T follicular helper cell (primary cell): ENCODE measurements at places on chromosomes 2 and 18.

DNA sequence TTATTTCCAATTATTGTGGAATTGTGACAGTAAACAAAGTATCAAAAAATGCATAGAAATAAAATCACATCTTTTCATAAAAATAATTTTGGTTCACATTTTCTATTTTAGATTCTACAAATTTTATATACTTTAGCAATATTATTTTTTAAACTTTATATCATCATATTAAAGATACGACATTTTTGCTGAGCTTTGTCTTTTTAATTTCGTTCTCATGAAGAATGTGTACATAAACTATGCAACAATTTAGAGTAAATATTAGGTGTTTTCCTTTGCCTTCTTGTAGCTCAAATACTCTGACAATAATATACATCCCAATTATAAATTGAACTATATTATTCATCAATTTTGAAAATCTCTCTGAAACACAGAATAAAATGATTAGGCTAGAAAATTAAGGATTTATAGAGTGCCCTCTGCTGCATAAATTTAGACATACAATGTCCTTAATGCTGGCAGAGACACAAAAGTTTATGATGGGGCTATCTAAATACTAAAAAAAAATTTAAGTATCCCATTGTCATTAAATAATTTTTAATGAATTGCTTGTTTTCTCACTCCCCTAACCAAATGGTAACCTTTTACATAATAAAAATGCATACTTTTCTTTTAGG, 45.7 kb downstream of the CCDC102B start:
- DNase-seq = no peak

DNA sequence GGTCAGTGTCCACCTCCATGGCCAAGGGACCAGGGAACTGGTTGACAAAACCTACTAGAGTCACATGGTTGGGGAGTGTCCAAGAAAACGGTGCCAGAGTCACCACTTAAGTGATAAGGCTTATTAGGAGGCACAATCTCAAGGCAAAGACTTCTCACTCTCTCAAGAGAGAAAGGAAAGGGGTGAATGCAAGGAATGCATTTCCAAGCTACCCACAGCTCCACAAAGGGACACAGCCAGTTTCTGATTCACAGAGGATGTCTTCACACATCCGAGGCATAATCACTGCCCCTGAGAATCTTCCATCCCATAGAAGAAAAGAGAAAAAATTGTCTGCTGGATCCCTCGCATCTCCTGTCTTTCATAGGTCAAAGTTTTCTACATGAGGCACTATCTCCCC, 269.3 kb downstream of the TNS1 start:
- no peak for DNase-seq

GRCh38 chr2:110638952-110639695, 38.7 kb downstream of the BUB1 start:
- no peak for DNase-seq

DNA sequence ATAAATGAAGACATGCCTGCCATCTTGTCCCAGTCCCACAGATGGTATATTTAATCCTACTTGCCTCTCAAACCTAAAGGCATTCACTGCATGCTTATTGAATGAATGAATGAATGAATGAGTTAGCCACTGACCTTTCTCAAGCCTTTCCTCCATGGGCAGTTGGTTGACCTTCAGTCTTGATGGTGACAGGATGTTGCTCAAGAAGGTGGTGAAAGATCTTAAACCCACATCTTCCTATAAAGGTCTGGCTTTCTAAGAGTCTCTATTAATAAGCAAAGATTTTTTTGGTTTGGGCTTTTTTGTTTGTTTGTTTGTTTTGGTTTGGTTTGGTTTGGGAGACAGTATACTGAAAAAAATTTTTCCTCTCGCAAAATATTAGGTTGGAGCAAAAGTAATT, 41.7 kb downstream of the KIAA2012 start:
- DNase-seq = no peak

- no peak for DNase-seq
Measured at GRCh38 chr2:83689402-83689801, 769.7 kb downstream of the SUCLG1 start.

DNA sequence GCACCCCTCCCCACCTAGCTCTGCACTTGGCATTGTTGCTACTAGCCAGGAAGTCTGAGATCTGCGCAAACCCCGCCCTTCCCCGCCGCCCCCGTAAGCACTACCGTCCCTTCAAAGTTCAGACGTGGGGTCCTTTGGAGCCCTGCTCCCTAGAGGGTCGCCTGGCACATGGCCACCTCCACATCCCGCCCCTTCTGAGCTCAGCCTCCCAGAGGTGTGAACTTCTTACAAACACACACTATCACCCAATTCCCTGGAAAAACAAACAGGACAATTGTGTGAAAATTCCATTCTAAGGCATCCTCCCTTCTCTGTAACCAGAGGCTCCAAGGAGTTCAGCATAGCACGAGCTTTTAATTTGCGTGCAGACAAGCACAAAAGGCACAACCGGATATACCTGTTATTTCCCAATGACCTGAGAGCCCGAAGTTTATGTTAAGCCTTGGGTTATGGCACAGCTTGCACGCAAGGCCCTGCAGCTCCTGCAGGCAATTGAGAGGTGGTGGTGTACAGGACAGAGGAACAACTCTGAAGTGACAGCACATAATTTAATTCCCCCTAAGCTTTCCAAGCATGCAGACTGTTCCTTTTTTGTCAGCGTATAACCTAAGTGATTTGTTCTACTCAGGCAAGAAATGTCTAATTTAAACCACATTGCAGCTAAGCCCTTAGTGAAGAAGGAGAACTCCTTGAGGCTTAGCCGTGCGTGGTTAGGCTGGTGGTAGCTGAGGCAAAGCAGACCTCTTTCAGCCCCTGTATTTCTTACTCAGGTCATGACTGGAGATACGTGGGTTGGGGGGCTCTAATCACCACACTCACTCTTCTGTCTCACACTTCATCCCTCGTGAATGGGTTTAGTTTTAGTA, 20.3 kb upstream of the CYP1B1 start:
- DNase-seq = no peak

- no peak for DNase-seq
Measured at GRCh38 chr18:49788327-49788898, 24.9 kb downstream of the ACAA2 start.

GRCh38 chr2:105569606-105570005, 170.8 kb upstream of the FHL2 start:
- no peak for DNase-seq

DNA sequence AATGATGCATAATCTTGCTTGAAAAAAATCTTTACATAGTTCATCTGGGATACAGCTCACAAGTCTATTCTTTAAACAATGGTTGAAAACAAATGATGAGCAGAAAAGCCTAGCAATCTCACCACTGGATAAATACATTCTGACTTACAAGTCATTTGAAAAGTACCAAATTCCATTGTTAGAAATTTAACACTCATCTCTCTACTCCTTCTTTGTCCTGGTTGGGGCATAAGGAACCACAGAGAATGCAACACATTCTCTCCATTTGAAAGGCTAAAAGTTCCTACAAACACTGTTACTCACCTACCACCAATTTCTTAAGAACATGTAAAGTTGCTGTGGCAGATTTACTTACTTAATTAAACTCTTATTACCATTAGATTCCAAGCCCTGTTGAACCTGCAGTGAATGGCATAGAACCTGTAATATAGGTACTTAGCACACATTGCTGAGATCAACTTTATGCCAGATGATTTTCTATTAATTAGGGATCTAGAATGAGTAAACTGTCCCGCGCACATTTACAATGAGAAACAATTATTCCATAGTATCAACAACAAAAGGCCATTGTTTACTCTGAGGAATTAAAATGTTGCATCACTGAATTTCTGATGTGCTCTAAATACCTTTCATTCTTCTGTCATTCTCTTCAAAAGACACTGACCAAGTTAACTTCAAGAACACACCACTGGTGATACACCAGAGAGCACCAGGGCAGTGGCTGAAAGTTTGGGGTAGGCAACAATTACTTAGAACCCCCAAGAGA, 69.6 kb downstream of the CABYR start:
- no peak for DNase-seq

DNA sequence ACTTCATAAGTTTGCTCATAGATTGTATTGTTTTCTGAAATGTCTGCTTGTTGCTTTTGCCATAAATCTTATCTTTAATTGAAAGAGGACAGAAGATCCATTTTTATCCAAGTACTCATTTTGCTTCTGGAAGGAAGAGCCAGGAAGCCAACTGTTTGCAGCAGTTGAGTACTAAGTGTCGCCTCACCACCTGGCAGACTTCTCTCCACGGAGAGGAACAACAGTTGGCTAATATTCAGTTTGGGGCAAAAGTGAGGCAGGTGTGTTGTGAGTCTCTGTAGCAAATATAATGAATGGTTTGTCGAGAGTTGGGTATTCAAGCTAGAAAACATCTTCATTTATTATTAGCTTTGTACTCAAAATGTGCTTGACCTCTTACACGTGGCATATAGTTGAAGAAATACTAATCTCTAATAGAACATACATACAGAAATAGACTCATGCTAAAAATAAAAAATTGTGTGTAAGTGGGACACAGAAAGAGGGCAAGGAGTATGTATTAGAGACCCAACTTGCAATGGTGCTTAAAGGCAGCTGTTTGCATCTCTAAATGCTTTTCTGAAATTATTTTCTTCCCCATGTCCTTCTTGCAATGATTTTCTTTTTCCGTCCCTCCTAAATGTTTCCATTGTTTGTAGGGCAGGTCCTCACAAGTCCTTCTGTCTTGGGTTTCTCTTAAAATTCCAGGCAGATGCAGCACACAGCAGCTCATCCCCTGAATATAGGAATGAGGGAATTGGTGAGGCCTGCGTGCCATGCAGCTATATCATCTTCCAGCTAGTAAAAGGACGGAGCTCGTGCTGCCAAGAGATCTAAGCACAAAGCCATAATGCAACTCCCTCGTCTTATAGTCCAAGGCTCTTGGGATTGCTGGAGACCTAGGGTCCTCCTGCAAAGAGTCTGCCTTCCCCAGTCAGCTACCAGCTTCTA, 44.8 kb upstream of the MAP3K20 start:
- no peak for DNase-seq

GRCh38 chr2:75311993-75312392, 112.7 kb upstream of the TACR1 start:
- no peak for DNase-seq

DNA sequence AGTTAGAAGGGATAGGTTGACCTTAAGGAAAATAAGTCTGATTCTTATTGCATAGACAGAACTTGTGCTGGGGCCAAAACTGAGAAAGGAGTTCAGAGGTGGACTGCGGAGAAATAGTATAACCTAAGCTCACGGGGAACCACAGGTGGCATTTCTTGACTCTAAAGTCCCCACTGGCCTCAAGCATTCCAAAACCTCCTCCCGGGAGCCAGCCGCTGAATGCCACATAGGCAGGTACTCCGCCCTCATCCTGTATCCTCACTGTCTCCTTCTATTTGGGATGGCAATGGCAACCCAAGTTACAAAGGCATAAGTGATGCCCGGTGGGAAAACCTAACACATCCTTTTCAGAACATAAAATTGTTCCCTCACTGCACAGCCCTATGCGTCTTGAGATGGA, 173.0 kb downstream of the SP3 start:
- DNase-seq = no peak

DNA sequence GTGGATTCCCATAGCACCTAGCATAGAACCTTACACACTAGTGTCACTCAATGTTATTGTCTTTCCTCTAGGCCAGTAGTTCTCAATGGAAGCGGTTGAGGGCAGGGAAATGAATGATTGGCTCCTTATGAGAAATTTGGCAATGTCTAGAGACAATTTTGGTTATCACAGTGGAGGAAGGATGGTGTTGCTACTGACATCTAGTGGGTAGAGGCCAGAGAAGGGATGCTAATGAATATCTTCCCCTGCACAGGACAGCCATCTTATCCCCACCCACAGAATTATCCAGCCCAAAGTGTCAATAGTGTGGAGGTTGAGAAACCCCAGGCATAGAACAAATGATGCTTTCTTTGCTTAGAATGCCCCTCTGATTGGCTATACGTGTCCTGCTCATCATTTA, 15.8 kb downstream of the C18orf63 start:
- DNase-seq = no peak

DNA sequence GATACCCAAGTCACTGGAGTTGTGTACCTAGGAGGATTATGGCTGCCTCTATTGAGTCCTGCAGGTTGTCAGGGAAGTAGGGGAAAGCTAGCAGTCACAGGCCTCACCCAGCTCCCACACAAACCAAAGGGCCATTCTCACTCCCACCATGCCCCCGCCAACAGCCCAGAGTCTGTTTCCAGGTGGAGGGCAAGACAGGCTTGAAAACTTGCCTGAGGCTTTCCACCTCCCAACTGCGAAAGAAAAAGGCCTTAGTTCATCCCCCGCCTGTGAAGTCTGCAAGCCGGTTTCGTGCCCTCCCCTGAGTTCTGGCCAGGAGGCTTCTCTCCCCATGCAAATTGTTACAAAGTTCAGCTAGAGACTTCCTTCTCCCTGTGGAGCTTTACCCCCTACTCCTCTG, 270.3 kb downstream of the TXNL1 start:
- no peak for DNase-seq

DNA sequence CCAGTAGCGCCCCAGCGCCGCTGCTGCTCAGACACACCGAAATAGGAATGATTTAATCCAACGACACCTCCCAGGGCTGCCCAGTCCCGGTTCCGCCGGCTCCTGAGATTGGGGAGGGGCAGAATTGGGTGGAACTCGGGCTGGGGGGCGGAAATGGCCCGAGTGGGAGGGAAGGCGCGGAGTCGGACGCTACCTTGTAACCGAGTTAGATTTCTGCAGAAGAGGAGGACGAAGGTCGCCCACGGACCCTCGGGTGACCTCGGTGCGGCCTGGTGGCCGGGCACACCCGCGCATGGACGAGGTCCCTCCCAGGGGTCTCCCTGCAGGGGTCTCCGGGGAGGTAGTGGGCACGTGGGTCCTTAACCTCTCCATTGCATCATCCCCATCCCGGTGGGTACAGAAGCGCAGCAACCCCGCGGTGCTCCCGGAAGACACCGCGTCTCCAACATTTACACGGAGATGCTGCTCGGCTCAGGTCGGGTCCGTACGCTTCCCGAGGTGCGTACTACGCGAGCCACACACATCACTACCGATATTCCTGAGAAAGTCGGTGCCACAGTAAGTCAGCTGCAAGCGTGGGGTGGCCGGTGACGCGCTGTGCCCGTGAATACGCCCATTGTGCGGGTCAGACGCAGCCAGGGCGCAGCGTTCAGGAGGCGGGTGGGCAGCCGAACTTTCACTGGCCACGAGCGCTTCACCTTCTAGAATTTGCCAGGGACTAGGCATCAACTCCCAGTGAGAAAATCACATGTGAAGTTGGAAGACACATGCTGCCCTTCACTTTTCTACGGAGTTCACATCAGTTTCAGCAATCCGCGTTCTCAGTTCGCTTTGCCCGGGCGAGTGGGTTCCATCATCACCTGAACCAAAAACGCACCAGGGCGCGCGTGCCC, 3.0 kb downstream of the ZNF516 start:
- no peak for DNase-seq

- DNase-seq = no peak
Measured at GRCh38 chr2:198242093-198242492, 437.7 kb downstream of the PLCL1 start.

DNA sequence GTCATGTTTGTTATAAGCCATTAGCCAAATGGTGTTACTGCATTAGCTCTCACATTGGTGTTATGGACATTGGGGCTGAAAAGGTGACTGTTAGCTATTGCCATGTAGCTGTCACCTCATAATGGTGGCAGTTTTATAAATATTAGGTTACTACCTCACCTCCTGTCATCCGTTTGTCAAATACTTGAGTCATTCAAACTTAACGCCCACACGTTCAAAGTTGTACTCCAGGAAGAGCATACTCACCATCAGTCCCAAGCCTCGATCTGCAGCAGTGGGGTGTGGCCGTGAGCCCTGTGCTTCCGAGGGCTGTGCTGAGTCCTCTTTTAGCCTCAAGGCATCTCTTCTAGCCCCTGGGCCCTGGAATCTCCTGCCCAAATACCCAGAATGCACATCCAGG, 87.3 kb downstream of the PDK1 start:
- no peak for DNase-seq

- no peak for DNase-seq
Measured at GRCh38 chr2:5026571-5027234, 665.5 kb upstream of the SOX11 start.
